NCI-H510A (cell line): ENCODE measurements at places on chromosomes 3 and 15.

DNA sequence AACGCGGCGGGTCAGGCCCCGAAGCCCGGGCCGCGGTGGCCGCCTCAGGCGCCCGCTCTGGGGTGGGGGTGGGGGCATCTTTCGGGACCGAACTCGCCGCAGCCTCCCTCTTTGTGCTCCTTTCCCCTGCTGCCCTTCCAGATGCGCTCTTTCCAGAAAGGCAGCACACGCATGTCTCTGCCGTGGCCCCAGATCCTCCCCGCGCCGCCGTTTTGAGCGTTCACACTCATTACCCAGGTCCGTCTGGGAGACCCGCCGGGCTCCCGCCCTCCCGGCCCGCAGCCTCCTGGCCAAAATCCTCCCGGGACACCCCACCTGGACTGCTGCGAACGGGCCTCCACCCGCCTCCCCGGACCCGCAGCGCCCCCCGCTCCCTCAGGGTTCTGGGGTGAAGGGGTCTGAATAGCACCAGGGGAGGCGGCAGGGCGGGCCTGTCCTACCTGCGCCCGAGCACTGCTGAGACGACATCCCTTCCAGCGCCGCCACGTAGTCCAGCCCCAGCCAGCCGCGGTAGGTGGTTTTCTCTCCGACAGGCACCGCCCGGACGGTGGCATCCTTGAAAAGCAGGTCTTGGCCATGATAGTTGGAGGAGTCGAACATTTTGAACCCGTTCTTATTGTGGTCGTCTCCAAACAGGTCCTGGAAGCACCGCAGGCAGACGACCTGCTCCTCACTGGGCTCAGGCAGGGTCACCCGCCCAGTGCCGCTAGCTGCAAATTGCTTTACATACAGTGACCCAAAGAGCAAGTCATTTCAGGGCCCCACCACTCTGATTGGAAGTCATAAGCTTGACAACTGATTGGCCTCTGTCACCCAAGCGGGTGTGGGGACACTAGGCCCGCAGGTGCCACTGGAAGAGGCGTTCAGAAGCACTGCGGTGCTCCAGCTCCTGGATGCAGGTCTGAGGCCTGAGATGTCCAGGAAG lies 25.9 kb downstream of the MELTF start:
- DNase-seq, result peak; percentile 39

DNA sequence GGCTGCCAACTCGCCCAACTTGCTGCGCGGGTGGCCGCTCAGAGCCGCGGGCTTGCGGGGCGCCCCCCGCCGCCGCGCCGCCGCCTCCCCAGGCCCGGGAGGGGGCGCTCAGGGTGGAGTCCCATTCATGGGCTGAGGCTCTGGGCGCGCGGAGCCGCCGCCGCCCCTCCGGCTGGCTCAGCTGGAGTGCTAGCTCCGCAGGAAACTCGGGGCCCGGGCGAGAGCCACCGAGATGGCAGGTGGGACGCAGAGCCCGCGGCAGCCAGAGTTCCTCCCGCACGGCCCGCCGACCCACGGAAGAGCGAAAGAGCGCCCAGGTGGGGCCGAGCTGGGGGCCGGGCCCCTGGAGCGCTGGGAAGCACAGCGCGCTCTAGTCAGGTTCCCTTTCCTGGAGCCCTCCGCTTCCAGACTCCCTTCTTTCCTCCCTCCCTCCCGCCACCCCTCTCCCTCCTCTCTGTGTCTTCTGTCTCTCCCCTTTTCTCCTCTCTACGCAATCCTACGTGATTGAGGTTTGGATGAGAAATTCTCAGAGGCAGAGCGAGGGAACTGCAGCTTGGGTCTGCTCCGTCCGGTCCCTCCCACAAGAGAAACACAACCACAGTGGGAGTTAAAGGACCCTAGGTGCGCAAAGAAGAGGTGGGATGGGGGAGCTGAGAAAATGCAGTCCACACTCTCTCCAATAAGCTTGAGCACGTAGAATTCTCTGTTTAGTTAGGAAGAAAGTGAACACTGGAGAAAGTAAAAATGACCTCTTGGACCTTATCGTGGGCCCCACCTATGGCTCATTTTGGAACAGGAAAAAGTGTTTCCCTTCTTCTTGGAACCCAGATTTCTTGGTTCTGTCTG lies 317.3 kb downstream of the FGF12 start:
- DNase-seq, result peak; percentile 5

- no peak for DNase-seq
Observed at GRCh38 chr15:25797511-25797935, 65.6 kb downstream of the ATP10A start.

DNA sequence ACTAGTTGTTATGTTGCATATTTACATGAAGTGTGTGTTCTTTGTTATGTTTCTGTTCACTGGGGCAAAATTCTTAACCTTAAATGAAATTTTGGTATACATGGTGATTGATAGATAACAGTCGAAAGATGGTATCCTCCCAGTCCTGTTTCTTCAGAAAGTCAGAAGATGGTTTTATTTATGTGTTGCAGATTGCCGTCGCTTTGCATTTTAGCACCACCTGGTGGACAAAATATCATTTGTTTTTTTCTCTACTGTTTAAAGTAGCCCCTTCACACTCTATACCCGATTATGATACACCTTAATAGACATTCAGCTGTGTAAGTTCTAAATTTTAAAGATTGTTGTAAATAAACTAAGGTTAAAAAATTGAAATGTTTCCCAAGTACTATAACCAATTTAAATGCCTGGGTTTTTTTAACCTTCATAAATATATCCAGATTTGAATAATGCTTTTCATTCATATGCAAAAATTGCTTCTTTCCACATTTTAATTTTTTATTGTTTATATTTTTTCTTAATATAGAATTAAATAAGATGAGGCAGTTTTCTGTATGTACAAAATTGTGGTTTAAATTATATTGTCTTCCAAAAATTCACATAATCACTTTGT lies 152.2 kb downstream of the ALCAM start:
- no peak for DNase-seq

DNA sequence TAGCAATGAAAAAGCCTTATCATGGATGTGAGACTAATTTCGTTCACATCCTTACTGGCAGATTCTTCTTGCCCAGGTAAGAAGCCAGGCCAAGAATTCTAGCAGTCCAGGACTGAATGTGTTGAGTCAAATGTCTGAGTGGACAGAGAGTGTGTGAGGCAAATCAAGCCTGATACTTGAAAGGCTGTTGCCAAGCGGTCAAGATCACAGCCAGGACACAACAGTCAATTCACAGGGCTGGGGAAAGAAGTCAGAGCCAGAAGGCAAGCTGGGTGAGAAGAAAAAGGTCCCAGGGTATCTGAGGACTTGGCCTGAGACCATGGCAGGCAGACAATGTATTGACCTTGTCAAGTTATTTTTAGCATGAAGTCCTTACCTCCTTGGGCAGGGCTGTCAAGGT lies 301.3 kb downstream of the ZNF385D start:
- no peak for DNase-seq

DNA sequence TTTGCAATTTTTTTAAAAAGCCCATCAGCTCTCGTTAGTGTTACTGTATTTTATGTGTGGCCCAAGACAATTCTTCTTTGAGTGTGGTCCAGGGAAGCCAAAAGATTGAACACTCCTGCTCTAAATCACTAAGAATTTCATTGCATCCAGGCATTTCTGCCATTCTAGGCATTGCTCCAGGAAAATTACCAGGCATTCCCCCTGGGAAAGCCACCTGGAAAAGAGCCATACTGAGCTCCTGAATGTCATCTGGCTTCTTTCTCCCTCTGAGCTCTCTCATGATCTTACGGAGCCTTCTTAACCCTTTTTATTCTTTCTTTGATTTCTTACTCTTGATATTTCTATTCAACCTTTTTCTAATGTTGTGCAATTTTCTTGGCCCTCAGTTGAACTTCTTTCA lies 202.2 kb downstream of the DOCK3 start:
- no peak for DNase-seq

DNA sequence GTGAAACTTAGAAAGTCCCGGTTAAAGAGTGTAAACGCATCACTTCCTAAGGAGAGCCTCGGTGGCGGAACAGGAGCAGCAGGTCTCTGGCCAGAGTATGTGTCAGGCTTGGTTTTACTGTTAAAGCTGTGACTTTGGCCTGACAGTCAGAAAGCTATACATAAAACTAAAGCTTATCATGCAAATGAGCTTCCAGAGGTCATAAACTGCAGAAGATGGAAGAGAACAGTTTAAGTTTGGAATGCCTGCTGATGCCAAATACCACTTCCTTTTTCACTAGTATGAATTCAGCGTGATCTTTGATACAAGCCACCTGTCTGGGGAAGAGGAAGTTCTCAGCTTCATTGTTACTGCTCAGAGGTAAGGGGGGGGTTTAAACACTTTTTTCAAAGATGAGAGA lies 125.1 kb upstream of the CTDSPL start:
- no peak for DNase-seq

DNA sequence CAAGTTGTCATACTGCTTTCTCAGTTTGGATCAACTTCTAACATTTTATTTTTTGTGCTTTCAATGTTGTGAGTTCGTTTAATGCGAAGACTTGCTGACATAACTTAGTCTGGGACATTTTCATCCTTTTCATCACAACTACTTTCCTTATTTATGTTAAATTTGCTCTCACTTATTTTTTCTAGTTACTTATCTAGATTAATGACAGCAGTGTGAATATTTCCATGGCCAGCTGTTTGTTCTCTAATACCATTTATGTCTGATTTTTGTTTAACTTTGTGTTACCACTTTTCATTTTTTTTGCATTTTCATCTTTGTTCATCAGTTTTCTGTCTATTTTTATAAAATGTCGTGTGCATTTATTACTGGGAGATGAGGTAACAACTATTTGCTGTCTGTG lies 6.2 kb downstream of the SLC25A26 start:
- no peak for DNase-seq

- DNase-seq, result no peak
Observed at GRCh38 chr3:170232266-170232665, 10.0 kb downstream of the PRKCI start.

DNA sequence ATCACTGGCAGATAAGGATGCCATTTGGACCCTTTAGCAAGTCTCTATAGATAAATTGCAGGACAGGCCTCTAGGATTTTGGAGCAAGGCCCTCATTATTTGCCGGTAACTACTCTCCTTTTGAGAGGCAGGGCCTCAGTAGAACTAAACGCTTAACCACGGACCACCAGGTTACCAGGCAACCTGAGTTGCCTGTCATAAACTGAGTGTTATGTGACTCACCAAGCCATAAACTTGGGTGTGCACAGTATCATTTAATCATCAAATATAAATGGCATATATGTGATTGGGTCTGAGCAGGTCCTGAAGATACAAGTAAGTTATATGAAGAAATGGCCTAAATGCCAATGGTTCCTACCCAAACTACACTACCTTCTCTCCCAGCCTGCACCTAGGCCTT lies 93.2 kb downstream of the BCHE start:
- no peak for DNase-seq

GRCh38 chr3:148816981-148817525 lies 10.6 kb upstream of the CPB1 start:
- no peak for DNase-seq

DNA sequence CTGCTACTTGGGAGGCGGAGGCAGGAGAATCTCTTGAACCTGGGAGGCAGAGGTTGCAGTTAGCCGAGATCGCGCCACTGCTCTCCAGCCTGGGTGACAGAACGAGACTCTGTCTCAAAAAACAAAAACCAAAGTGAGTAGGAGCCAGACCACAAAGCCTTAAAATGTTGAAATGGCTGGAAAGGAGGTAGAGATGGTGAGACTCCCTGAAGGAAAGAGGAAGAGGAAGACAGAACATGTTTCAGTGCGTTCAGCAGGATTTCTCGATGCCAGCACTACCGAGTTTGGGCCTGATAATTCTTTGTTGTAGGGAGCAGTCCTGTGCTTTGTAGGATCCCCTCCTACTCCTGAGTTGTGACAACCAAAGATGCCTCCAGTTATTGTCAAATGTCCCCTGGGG lies 189.9 kb downstream of the AKAP13 start:
- no peak for DNase-seq

DNA sequence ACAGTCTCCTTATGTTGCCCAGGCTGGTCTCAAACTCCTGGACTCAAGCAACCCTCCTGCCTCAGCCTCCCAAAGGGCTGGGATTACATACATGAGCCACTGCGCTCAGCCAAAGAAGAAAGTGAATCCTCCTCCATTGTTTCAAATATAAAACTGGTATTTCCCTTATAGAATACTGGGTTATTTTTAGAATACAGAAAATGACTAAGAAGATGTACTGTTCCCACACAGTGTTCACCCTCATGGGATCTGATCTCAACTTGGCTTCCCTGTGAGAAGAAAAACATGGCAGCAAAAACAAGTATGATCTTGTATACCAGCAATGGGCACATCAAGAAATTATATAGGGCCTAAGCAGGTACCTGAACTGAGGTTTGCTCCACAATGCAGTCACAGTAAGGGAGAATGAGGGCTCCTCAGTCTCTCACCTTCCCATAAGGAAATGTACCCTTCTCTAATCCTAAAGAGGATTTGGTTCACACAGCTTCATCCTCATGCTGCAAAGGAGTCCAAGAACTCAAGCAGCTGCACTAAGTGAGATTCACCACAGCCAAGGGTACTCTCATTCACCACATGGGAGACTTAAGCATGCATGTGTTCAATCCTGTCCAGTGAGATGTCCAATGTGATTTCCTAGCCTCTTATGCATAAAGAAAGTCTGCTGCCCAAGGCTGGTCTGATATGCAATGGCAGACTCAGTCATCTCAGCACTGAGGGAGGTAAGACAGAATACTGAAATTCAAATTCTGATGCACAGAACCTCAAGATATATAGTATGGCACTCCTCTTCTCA lies 25.8 kb downstream of the USP4 start:
- no peak for DNase-seq

- DNase-seq, result no peak
Observed at GRCh38 chr3:121477589-121477988, 68.2 kb downstream of the POLQ start.

DNA sequence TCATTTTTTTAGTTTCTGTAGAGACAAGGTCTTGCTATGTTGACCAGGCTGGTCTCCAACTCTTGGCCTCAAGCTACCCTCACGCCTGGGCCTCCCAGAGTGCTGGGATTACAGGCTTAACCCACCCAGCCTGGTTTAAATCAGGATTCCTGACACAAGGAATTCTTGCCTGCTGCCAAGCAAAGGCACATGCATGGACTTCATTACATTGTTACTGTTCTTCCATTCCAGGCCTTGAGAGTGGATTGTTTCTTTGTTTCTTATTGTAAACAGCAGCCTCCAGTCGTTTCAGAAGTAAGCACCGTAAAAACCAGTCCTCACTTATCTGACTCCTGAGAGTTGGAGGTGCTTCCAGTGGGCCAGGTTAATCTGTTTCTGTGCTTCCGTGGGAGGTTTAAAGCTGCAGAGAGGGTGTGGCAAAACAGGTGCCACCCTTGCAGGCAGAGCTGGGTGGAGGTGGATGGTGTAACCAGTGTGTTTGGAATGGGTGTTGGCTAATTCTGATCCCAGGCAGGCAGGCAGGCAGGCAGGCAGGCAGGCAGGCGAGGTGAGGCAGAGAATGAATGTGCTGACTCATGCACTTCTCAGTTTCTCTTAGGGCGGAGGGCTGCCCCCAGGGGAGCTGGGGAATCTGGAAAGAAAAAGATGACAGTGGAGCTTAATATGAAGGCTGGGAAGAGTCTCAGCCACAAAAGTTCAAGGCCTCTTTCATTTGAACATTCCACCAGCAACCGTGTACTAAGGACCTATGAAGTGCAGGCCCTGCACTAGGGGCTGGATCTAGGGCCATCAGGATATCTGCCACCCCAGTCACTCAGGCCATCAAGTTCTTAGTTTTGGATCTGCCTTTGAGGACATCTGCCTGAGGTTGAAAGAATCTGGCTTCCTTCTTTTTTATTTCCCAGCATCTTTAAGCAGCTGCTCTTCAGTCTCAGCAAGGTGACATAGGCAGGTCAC lies 37.0 kb upstream of the CDCP1 start:
- DNase-seq, result peak; percentile 28

GRCh38 chr3:109731639-109732473 lies 394.5 kb upstream of the DPPA4 start:
- no peak for DNase-seq
